ENCODE measurements at places on chromosomes 4 and X.

DNA sequence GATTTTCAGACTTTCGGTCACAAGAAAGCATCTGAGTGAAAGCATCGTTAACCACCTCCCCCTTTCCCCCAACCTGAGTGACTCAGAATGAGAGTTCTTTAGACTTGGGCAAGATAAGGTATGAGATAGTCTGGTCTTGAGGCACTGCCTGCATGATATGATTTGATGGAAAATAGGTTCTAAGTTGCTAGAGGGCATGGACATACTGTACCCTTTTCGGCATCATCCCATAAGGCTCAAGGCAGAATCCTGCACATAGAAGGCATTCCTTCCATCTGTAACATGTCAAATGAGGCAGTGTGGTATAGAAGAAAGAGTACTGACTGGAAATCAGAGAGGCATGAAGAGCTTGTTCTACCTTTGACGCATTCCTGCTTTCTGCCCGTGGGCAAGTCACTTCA lies 16.8 kb upstream of the AMOT start:
- no peak for DNase-seq

DNA sequence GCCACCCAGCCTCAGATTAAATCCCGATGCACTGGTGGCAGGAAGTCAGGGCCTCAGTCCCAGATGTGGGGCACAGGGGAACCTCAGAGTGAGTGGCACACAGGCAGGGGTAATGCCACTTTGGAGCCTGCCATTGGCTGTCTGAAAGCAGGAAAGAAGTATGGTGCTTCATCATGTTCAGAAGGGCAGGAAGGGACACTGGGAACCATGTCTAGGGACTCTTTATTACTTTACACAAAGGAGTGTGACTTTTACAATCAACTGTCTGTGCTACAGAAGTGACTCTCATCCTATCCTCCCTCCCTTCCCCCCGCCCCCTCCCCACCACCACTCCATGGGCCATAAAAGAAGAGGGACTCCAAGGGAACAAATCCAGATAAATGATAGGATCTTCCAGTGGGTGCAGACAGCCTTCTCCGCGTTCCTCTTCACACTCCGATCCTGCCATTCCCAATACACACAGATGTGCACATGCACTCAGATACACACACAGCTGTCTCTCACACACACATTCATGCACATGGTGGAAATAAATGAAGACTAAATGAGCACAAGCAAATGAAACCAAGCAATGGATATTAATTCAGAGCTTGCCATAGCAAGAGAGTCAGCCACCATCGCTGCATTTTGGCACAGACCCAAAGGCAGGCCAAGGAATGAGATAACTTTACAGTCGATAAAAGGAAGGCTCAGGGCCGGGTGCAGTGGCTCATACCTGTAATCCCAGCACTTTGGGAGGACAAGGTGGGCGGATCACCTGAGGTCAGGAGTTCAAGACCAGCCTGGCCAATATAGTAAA lies 2.5 kb upstream of the TMEM154 start:
- no peak for DNase-seq

DNA sequence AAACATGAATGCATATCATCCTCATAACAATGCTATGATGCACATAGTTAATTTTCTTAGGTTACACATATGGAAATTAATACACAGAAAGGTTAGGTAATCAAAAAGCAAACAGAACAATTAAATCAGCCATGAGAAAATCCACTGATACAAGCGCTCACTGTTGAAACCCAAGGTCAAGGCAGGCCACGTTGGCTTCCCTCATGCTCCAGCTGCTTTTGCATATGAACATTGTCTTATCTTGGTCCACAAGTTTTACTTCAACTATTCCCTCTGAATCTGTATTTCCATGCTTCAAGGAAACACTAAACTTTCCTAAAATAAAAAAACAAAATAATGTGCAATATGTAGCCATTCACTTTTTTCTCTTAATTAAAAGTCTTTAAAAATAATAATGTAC lies 34.5 kb upstream of the PLA2G12A start:
- DNase-seq: no peak

- DNase-seq: no peak
Measured at GRCh38 chrX:152810403-152810802, 20.2 kb downstream of the CETN2 start.

- DNase-seq: no peak
Measured at GRCh38 chr4:13102092-13102742, 381.9 kb downstream of the RAB28 start.

DNA sequence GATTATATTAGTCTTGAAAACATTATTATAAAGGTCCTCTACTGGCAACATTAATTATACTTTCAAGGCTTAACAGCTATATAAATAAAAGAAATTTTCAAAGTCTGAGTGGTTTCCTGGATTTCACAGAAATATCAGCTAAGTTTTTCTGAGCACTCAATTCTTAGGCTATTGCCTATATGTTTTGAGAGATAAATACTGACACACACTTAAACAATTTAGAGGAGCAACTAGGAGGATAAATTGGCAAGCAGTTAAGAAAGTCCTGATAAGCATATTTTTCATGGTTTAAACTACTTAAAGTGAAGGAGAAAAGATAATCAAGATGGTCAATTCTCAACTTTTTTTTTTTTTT lies 2.7 kb upstream of the MGARP start:
- no peak for DNase-seq

DNA sequence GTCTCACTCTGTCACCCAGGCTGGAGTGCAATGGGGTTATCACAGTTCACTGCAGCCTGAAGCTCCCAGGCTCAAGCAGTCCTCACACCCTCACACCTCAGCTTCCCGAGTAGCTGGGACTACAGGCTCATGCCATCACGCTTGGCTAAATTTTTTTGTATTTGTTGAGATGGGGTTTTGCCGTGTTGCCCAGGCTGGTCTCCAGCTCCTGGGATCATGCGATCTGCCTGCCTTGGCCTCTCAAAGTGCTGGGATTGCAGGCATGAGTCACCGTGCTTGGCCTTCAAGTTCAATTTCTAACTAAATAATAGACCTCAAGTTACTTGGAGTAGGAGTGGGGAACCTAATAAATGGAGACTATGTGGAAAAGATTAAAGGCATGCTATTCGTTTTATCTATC lies 48.9 kb downstream of the MND1 start:
- DNase-seq: no peak

Data from right renal pelvis (tissue), 4 donors.